HCT116 (cell line): ENCODE measurements at places on chromosomes 13 and 19.

- no peak for DNase-seq
These were observed 107.0 kb downstream of the PCDH9 start for GRCh38 chr13:67123165-67123564.

GRCh38 chr13:60221581-60221980 is 57.9 kb upstream of the DIAPH3 start:
- DNase-seq, result no peak

GRCh38 chr19:2554856-2555255 is 78.9 kb downstream of the GADD45B start:
- peak; percentile 56 for DNase-seq

DNA sequence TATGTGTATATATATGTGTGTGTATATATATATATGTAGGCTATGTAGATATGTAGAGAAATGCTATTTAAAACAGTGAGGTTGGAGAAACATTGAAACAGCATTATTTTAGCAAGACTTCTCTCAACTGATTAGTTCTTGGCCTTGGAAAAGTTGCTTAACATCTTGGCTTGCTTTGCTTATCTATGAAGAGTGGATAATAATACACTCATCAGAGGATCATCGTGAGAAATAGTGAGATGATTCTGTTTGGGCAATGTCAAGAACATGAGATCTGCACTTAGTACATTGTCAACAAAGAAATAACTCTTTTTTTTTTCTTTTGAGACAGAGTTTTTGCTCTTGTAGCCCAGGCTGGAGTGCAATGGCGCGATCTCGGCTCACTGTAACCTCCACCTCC is 128.3 kb downstream of the KLF5 start:
- no peak for DNase-seq

GRCh38 chr19:46186717-46187101 is 38.7 kb downstream of the IGFL2 start:
- DNase-seq, result no peak

DNA sequence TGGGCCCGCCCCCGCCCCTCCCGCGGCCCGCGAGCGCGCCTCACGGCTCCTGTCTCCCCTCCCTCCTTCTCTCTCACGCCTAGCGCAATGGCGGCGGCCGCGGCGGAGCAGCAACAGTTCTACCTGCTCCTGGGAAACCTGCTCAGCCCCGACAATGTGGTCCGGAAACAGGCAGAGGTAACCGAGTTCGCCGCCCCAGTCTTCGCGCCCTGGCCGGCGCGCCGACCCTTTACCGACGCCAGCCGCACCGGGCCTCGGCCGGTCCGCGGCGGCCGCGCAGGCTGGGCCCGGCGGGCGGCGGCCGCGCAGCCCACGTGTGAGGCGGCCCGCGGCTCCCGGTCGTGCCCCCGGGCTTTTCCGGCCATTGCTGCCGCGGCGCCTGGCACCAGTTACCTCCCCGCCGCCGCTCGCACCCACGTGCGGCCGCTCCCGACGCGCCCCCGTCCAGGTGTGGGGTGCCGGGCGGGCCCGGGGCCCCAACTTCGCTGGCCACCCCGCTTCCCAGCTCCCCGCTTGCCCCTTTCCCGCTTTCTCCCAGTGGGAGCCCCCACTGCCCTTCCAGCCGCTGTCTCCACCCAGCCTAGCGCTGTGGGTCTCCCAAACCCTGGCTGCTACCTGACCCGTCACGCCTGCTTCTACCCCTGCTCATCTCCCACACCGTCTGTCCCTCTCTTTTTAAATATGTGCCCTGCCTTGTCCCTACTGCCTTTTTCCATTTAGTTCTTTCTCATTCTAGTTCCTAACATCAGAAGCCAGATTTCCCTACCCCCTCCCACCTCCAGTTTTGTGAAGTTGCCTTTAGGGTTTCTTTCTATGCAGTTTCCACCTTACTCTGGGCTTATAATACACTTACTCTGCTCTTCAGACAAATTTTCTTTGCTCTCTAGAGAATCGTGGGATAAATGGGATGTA is 23.4 kb downstream of the IPO5 start:
- no peak for DNase-seq

- no peak for DNase-seq
These were observed 42.4 kb upstream of the ZNF737 start for GRCh38 chr19:20607943-20608342.

- no peak for DNase-seq
These were observed 103.8 kb downstream of the LRCH1 start for GRCh38 chr13:46656786-46657185.

DNA sequence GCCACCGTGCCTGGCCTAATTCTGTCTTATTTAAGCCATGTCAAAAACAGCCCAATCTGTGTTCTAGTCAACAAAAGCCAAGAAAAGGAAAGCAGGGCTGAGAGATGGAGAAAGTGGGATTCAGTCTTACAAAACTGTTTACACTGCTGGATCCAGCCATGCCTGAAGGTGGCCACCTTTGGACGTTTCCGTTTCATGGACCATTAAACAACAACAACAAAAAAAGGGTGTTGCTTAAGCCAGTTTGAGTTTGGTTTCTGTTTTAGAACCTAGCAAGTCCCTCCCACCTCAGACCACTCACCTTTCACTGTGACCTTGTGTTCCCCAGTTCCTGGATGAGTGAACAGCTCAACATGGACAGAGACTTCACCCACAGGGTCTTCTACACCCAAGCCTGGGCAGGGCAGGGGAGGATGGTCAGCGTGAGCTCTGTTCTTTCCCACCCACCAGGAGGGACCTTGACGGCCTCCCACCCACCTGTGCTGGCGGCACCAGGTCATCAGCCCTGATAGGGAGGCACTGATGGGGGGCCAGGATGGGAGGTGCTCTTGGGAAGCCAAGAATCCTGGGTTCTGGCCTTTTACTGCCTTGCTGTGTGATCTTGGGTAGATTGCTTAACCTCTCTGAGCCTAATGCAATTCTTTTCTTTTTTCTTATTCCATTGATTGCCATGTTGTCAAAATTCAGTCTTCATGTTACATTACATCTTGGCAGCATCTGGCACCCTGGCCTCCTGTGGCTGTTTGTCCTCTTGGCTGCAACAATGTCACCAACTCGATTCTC is 56.2 kb downstream of the COLGALT1 start:
- DNase-seq, result no peak

GRCh38 chr13:96785986-96786385 is 208.3 kb downstream of the OXGR1 start:
- no peak for DNase-seq

- no peak for DNase-seq
These were observed at the start of gene BCL3 for GRCh38 chr19:44748426-44749254. Gene BCL3 (plus strand): TSS chr19:44748708. CDS start chr19:44748791, 83 bp downstream.

GRCh38 chr13:98505217-98505616 is 71.7 kb downstream of the STK24 start:
- no peak for DNase-seq

DNA sequence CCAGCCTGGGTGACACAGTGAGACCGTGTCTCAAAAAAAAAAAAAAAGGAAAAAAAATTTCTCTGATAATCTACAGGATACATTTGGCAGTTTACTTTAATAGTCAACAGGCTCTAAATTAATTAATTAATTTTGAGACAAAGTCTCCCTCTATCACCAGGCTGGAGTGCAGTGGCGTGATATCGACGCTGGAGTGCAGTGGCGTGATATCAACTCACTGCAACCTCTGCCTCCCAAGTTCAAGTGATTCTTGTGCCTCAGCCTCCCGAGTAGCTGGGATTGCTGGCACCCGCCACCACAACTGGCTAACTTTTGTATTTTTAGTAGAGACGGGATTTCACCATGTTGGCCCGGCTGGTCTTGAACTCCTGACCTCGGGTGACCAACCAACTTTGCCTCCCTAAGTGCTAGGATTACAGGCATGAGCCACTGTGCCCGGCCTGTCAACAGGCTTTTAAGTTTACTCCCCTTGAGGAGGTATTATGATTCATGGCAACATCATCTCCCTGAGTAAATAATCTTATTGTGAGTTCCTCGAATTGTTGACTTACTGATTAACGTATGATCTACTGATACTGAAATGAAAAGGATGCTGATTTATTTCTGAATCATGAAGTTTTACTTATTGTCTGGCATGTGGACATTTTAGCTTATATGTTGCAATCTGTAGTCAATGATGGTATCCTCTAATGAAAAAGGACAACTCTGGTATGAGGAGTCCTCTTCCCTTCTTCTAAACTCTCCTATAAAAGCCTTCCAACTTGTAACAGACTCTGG is 21.3 kb upstream of the MTRF1 start:
- peak; percentile 48 for DNase-seq

- no peak for DNase-seq
These were observed 138.2 kb downstream of the PIBF1 start for GRCh38 chr13:72920097-72920496.

DNA sequence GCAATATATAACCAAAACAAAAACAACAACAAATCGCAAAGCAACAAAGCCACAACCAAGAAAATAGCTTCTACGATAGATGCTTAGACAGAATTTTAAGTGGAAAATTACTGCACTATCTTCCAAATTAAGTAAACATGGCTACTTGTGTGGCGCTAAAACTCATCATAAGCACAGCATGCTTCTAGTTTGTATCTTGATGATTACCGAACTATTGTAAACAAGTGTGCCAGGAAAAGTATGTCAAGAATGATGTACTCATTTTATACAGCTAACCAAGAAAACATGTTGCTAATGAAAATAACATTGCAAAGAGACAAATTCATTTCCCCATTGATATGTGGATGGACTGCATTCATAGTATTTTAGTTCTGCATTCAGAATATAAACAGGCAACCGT is 271.9 kb upstream of the GPC6 start:
- DNase-seq, result no peak

- no peak for DNase-seq
These were observed 11.0 kb upstream of the ZNF792 start for GRCh38 chr19:34975056-34975455.

- DNase-seq, result peak; percentile 18
These were observed 40.3 kb downstream of the DEDD2 start for GRCh38 chr19:42176990-42177685.
